ENCODE measurements at places on chromosomes 2 and 18.

- peak; percentile 29 for DNase-seq
These were observed 492 bp downstream of the KIF5C start for GRCh38 chr2:148875387-148876051.

GRCh38 chr18:55405893-55406406 is 182.0 kb downstream of the TCF4 start:
- DNase-seq, result no peak

GRCh38 chr2:7752291-7752690 is 835.1 kb downstream of the RNF144A start:
- no peak for DNase-seq

- no peak for DNase-seq
These were observed 878 bp downstream of the FBXO15 start for GRCh38 chr18:74146756-74147155.

DNA sequence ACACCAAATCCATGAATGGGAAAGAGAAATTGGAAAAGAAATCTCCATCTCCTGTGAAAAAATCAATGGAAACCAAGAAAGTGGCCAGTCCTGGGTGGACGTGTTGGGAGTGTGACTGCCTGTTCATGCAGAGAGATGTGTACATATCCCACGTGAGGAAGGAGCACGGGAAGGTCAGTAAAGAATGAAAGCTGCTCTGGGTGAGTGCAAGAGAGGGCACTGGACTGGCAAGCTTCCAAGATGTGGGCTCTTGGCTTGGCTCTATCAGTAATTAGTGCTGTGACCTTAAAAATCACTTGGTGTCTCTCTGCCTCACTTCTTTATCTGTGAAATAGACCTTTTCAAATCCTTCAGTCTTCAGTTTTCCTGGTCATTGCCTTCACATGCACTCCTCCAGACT is 89.0 kb downstream of the ZNF532 start:
- no peak for DNase-seq

GRCh38 chr2:38030635-38031355 is 45.2 kb downstream of the CYP1B1 start:
- DNase-seq, result no peak

DNA sequence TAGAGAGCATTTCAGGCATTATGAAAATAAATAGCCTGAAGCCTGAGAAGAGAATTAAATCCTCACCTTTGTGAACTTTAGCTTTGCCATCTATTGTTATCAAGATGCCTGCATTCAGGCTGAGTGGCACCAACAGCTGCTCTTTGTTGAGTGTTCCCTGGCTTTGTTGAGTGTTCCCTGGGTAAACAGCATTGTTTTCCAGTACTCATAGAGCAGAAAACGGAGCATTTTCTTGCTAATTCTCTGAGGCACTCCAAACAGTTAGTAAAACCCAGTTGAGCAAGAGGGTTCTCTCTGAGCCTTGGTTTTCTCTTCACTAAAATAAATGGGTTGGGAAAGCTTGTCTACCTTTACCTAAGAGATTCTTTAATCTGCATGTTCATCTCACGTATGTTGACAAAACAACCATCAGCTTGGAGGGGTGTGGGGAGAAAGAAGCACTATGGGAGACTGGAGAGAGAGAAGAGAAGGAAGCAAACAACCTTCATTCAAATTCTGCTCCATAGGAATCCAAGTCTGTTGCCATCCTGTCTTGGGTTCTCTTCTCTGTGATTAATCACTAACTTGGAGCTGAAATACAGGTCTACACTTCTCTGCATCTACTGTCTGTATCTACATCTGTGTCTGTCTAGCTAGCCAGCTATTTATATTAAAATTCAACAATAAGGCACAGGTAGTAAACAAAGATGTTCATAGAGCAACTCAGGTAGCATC is 567.0 kb upstream of the SOX11 start:
- no peak for DNase-seq

DNA sequence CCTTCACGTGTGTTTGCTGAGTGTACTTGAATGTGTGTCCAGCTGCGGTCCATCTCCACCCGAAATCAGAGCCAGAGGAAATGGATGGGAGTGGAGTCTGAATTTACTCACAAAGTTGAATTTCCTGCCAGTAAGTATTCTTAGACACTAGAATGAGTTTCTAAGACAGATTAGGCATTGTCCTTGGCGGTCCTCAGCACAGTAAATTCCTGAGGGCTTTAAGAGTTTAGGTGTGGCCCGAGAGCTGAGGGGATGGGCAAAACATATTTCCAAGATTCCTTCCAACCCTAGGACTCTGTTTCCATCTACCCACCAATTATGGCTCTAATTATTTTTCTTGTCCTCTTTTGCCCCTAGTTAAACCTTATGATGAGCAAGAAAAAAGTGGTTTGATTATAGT is 90.3 kb upstream of the PHLPP1 start:
- no peak for DNase-seq

Measured in glutamatergic neuron (in vitro differentiated cells).